ENCODE measurements at places on chromosomes 3 and 15.
A peak's percentile ranks its signal among the peaks of the same experiment; 100 is the strongest.

DNA sequence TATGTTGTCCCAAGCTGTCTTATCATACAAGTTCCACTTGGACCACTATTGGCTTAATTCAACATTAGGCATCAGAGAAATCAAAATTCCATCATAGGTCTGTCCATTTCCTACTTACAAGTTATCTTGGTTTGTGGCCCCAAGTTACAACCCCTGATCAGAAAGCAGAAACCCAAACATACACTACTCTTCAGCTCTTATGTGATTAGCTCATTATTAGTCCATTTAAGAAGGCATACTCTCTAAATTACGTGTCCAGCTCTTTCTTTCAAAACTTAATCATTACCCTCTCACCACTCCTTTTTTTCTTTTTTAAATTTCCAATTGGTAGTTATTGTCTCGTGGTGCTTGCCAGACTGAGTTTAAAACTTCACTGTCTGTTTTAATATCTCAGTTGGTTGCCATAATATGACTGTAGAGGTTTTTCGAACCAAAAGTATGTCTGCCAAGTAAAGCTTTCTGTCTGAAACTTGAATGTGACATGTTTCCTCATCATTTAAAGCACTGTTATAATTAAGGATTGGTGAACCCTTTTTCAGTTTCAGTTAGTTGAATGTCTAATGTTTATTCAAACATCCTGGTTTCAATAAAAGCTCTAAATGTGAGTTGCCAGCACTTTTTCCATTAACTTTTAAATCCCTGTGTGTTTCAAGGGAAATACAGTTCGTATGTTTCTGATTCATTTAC, 150.3 kb downstream of the SAMMSON start:
- no peak for DNase-seq

GRCh38 chr3:182238126-182238525, 526.4 kb downstream of the SOX2 start:
- DNase-seq, result no peak

DNA sequence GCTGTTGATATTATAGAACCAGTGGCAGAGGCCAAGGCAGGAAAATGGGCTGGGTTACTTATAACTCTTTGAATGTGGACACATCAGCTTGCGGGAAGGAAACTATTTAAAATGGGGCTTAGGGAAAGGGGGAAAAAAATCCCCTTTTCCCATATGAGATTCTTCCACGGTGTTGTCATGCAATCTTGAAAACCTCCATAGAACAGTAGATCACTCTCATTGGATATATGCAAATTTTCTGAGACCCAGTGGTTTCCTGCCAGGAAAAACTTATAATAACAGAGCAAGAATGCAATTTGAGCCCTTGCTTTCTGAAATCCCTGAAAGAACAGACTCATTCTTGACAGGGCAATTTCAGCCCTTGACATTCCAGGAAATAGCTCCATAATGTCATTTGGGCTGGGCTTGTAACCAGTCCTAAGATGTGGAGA, 31.1 kb downstream of the TMEM212 start:
- DNase-seq, result no peak

GRCh38 chr3:57065588-57065987, 5.1 kb downstream of the SPATA12 start:
- no peak for DNase-seq

DNA sequence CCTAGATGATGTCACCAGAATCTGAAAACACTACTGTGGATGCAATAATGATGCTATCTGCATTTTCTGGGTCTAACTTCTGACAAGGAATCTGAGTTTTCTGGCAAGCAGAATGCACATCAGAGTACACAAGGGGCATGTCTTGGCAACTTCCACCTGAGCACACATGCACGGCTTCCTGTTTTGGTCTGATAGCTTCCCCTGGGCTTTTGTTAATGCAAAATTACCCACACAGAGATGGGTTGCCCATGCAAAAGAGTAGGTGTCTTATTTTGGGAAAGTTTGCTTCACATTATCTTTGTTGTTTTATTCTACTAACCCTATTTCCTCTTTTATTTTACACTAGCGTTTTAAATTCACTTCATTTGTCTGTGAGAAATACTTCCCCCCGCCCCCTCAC, 74.2 kb upstream of the SATB1 start:
- DNase-seq, result no peak

DNA sequence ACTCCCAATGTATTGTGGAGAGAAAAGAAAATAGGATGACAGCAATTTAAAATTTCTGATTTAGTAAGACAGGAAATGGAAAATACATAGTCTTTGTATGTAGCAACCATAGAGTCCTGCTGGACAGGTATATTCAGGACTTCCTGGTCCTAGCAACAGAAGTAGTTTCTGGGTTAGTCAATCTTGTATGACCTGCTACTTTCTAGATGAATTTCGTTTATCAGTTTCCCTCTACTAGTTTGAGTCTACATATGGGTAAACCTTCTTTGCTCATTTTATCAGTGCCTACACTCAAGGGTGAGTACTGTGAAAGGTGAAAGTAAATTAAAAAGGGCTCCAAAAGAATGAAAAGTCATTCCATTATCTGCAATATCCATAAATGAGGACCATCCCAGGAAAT, 309.8 kb downstream of the UNC13C start:
- no peak for DNase-seq

DNA sequence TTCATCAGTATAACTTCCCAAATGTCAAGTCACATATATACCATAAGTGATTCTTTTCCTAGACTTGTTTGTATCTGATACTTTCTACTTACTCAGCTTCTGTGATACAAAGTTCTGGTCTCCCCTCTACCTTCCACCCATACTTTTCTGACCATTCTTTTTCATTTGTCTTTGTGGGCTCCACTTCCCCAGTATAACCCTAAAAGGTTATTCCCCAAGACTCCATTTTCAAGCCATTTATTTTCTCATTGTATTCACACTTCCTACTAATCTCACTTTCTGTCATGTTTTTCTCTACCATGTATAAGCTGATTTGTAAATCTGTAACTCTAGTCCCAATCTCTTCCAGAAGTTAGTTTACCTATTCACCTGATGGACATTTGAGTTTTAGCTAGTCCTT, 34.0 kb downstream of the IQCB1 start:
- no peak for DNase-seq

DNA sequence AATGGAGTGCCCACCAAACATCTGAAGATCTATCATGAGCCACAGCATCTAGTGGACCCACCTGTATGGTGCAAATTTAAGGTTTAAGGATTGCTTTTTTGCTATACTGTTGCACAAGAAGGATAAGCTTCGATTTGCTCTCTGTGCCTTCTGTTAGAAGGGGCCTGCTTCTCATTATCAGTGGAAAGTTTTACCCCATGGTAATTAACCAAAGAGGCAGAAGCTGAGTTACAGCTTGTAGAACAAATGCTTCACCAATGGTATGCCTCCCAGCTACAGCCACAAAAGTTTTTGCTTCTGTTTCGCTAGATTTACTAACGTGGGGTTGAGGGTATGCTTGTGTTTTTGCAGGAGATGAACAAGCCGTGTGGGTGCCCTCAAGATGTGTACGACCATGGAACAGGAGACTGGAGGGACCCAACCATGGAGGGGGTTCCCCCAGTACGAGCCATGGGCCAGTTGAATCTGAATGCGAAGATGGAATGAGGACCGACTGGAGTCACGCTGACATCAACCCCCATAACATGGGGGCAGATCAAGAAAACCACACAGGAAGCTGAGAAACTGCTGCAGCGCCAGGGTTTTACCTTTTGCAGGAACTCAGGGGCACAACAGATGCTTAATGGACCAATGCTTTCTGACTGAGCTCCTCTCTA, 43.5 kb downstream of the ACAD9 start:
- DNase-seq, result peak; percentile 79

DNA sequence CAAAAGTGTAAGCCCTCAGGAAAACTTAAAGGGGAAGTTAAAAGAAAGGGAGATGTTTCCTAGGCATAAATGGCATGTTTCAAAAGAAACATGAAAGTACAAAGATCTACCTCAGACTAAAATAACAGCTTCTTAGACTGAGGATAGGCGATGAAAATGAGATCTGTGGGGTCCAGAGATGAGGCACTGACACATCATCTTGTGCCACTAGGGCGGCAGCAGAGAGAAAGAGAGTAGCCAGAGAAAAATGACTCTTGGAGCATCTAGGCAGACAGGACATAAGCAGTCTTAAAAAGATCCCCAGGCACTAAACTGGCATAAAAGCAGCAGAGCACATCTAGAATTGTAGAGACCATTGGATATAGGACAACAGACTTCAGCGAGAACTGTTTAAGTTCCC, 42.5 kb upstream of the RFX7 start:
- DNase-seq, result no peak

- no peak for DNase-seq
These were observed 37.3 kb downstream of the MLH1 start for GRCh38 chr3:37030588-37030987.

DNA sequence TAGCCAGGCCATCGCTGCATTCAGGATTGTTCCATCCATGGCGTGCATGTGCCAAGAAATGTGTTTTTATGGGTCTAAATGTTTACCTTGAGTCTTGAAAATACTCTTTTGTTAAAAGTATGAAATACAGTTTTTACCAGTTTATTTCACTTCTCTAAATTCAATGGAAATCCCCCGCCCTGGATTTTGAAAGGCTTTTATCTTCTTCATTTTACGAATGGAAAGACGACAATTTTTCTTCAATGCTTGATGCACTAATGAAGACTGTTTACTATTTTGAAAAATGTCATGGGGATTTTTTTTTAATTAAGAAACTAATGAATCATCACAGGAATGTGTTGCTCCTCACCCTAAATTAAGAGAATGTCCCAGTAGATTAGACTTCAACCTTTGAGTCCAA, 83.5 kb downstream of the FAM81A start:
- no peak for DNase-seq

GRCh38 chr15:75452364-75452864, 924 bp upstream of the SIN3A start:
- DNase-seq, result peak; percentile 85

DNA sequence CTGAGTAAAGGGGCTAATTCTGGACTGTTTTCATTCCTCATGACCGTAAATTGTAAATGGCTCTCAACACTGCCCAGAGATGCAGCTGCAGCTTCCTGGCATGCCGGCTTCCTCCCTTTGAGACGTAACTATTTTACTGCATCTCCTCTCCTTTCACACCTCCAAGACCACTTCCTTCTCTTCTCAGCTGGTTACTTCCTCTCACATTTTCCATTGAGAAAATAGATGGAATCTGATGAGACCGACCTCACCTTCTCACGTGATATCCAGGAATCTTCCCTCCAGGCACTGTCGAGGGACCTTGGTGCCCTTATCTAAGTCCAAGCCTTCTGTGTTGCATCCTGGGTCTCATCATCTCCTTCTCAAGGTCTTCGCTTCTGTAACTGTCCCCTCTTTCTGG, 12.7 kb downstream of the LYSMD4 start:
- no peak for DNase-seq
